ENCODE measurements at places on chromosomes 11 and 22.

DNA sequence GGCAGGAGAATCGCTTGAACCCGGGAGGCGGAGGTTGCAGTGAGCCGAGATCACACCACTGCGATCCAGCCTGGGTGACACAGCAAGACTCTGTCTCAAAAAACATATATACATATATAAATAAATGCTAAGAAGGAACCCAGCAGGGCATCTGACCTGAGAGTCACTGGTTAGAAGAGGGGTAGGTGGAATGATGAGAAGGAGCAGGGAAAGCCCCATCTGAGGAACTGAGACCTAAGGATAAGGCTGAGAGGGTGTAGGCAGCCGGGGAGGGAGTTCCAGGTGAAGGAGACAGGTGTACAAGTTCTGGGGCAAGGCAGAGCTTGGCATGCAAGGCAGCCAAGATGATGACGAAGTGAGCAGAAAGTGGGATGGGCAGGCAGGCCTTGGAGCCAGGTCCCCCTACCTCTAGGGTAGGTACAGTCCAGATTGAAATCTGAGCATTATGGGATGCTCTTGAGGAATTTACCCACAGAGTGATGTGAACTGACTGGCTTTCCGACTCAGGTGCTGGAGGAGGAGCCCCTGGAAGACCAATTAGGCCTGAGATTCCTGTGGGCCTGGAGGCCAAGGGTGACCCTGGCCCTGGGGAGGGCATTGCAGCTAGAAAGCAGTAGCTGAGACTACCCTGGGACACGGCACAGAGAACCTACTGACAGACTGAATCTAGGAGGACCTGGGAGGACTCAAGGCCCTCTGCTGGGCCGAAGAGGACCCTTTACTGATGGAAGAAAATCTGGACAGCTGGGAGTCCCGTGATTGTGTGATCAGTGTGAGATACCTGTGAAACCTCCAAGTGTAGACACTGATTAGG lies 22.8 kb downstream of the KLHL22 start:
- DNase-seq = no peak

DNA sequence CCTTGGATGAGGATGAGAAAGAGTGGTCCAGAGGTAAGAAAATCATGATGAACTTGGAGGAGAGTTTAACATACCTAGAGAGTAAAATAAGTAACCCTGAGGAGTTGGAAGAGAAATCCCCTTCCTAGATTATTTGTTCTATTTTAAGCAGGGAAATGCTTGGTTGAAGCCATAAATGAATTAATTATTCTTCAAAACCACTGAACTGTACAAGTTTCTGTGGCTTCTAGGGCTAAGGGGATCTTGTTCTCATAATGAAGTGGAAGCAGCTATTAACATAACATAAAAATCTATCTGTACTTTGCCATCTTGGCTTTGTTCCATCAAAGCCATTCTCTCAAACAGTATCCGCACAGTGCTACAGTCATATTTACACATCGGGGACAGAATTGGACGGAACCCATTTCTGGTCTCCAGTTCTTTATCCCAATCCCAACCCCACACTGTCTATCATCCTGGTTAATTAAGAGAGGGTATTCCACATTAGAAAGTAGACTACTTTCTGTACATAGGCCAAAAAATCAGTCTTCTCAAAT lies 14.5 kb upstream of the ARHGAP42 start:
- DNase-seq = no peak

DNA sequence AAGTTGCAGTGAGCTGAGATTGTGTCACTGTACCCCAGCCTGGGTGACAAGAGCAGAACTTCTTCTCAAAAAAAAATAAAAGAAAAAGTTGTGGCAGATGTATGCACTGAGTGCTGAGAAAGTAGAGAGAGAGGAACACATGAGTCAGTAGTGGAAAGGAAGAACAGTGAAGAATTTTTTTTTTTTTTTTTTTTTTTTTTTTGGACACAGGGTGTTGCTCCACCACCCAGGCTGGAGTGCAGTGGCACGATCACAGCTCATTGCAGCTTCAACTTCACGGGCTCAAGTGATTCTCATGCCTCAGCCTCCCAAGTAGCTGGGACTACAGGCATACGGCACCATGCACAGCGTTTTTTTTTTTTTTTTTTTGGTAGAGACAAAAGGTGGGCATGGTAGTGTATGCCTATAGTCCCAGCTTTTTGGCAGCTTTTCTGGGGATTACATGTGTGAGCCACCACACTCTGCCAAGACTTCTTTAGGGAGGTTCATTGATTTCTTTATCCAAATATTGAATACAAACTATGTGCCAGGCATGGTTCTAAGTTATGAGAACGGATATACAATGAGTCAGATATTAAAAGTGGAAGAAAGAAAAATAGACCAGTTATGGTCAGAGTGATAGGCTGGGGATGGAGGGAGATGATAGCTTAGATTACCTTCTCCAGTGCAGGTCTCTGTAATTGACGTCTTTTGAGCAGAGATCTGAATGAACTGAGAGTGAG lies 62.0 kb downstream of the YAP1 start:
- no peak for DNase-seq

- DNase-seq = no peak
Observed at GRCh38 chr22:26985931-26986782, 328.8 kb downstream of the MIAT start.

DNA sequence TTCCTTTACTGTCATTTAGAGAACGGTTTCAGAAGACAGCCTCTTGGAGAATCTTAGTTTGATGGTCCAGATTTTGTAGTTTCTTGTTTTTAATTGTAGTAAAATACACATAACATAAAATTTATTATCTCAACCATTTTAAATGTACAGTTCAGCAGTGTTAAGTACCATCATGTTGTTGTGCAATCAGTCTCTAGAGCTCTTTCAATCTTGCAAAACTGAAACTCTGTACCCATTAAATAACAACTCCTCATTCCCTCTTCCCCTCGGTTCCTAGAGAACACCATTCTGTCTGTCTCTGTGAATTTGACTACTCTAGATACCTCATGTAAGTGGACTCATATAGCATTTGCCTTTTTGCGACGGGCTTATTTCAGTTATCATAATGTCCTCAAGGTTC lies 69.8 kb downstream of the GRIK4 start:
- DNase-seq = no peak

- DNase-seq = no peak
Observed at GRCh38 chr11:64936539-64936938, 846 bp upstream of the GPHA2 start.

GRCh38 chr11:16784666-16785065 lies 46.2 kb downstream of the C11orf58 start:
- DNase-seq = no peak

DNA sequence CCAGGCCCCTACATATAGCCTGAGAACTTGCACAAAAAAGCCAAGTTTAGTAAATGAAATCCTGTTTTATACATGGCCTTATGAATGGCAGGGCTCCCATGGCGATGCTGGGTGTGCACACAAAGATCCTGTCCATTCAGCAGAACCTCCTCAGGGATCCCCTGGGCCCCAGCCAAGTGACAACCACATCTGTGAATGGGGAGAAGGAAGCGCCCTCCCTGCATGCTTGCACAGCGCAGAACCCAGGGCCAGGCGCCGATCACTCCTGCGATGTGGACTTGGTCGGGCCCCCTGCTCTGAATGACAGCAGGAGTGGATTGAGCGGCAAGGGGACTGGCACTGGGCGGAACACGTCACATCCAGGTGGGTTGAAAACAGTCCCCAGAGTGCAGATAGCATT lies 4.5 kb upstream of the CDC42EP2 start:
- no peak for DNase-seq

DNA sequence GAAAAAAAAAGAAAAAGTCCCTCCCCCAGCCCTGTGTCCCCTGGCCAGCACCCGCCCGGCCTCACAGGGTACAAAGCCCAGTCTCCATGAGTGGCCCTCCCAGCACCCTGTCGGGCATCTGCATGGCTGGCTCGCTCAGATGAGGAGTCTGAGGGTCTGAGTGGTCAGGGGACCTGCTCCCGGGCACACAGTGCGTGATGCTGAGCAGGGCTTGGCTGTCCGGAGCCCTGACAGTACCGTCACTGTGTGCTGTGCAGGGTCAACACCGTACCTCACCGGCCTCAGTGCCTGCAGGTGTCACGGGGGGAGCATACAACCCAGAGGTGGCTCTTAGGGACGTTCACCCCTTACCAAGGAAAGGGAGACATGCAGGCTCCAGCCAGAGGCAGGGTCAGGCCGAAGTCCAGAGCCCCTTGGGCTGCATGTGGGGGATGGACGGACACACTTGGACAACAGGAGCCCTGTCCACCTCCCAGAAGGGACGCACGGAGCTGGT lies 3.6 kb upstream of the PLXNB2 start:
- DNase-seq = no peak

DNA sequence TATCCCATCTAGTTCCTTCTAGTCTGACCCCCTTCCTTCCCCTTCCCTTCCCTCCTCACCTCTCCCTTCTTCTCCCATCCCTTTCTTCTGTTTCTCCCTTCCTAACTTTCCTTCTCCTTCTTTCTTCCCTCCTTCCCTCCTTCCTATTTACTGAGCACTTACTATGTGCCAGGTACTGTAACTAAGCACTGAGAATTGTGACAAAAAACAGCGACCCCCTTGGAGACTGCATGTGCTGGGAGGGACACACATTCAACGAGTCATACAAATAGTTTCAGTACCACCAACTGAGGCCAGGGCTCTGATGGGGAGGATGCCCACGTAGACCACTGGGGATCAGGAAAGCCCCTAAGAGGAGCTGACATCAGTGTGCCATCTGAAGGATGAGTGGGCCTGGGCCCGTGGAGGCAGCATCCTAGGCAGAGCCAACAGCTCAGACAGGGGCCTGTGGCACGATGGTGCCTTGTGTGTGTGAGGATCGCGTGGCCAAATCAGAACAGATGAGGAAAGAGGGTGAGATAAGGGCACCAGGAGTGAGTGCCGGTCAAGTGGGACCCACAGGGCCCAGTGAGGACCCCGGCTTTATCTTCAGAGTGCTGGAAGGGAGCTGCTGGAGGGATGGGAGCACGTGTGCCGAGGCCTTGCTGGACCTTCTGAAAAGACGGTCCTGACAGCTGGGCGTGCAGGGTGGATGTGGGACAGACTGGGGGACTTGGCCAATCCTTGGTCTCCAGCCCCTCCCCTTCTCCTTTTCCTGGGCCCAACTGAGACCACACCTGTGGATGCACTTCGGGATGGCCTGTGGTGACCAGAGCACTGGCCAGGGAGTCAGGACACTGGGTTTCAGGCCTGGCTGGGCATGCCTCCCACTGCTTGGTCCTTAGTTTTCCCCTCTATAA lies 38.4 kb upstream of the CRYBB3 start:
- no peak for DNase-seq

DNA sequence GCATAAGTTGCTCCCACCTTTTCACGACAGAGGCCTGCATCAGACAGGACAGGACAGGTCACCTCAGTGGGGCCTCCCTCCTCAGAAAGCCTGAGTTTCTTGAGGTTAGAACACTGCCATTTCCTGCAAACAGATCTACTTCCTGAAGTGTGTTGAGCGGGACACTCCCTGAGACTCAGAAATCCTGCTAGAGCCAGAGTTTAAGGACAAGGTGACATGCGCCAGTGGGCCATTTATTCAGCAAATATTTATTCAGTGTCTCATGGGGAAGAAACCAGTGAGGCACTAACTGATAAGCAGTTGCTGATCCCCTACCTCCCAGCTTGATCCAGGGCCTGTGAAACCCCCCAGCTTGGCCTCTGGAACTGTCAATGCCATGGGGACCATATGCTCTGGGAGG lies 454.6 kb downstream of the SOX6 start:
- DNase-seq = no peak

DNA sequence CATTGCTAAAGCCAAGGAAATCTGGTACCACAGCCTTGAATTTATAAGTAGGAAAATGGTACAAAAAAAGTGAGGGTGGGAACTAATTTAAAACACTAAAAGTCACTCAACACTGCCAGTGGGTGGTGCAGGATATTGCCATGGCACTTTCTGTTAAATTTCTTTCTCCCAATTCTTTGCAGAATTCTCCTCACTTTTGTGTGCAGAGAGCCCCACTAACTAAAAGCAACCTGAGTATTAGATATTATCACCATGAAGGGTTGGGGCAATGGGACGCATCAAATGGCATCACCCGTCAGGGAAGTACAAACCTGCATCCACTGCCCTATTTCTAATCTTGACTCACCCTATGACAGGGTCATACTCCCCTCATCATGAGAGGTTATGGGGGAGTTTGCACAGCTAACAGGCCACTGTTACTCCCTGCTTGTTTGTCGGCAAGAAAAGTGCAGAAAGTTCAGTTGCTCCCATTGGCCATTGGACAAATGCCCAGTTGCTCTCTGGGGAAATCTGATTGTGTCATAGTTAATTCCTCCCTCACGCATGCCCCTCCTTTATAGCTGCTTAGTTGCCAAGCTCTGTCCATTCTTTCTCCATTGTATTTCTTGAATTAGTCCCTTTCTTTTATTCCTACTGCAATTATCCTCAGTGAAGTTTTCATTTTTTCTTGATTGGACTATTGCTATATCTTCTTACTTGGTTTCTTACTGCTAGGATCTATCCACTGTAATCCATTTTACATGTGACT lies 93.8 kb upstream of the BLID start:
- DNase-seq = peak; percentile 87

DNA sequence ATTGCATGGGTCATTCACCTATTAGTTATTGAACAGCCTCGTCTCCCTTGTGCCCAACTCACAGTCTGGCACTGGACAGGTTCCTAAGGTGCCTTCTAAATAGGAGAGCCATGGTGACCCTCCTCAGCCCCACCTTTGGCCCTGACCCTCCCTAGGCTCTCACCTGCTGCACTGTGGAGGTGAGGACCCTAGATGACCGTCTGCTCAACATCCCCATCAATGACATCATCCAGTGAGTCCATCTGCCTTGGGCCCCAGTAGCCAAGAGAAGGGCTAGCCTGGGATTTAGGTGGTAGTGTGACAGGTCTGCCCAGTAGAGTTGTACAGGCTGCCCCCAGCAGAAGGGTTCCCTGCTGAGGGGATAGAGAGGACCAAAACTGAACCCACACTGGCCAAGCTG lies 13.6 kb downstream of the UCP2 start:
- no peak for DNase-seq

DNA sequence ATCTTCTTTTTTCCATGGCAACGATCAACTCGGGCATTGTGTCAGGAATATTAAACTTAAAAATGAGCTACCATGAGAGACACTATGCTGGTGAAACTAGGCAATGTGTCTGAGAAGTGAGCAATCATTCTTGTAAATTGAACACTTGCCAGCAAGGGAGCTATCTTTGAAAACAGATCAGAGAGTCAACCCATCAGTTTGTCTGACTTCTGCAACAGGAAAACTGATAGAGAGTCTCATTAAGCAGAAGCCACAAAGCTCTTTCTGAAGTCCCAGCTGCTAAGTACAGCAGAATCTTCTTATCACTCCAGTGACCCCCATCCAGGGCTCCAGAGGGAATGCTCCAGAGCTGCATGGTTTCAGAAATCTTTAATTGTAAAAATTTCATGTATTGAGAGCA lies 114.7 kb downstream of the MSANTD4 start:
- no peak for DNase-seq

GRCh38 chr22:23521441-23522113 lies 58.5 kb downstream of the IGLL1 start:
- DNase-seq = peak; percentile 54
